ENCODE measurements at places on chromosomes 11 and 22.
A peak's percentile ranks its signal among the peaks of the same experiment; 100 is the strongest.

DNA sequence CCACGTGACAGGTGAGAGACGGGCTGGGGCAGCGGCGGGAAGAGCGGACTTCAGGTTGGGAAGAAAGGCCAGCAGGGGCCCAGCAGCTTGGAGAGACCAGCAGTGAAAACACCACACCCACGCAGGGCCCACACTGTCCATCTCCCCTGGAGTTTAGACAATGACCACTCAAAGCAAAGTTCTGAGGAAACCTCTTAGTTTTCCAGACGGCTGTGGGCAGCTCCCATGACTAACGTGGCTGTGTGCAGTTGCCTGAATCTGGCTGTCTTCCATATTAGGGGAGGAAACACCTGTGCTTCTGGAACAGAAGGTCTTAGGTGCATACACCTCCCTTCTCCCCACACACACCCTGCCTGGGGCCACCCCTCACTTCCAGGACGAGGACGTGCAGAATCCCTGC lies 70.6 kb upstream of the TTLL12 start:
- no peak for DNase-seq

GRCh38 chr11:96134602-96135001 lies 208.4 kb downstream of the MAML2 start:
- DNase-seq = no peak

GRCh38 chr11:10320736-10321465 lies 16.0 kb downstream of the ADM start:
- DNase-seq = no peak

DNA sequence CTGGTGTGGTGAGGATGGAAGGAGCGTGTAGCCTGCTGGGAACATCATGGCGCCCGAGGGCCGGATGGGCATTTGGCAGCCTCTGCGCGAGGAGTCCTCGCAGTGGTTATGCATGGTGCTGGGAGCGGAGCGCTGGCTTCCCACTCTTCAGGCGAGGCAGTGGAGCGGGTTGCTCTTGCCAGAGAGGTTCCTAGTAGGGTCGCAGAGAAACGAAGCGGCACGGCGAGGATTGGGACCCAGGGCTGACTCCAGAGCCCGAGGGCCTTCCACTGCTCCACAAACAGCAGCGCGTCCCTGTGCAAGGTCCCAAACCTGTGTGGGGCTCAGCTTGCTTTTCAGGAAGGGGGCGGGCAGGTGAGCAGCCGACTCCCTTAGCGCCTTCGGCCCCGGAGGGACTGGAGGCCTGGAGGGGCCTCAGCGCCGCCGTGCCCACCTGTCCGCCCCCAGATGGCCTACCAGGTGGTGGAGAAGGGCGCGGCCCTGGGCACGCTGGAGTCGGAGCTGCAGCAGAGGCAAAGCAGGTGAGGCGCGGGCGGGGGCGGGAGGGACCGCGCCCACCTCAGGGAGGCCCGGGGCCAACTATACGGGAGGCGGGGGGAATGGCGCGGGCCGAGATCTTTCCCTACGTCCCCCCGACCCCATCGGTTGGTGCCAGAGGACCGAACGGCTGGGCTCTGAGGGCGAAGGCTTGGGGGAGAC lies 7.2 kb downstream of the ATG16L2 start:
- DNase-seq = peak; percentile 36

DNA sequence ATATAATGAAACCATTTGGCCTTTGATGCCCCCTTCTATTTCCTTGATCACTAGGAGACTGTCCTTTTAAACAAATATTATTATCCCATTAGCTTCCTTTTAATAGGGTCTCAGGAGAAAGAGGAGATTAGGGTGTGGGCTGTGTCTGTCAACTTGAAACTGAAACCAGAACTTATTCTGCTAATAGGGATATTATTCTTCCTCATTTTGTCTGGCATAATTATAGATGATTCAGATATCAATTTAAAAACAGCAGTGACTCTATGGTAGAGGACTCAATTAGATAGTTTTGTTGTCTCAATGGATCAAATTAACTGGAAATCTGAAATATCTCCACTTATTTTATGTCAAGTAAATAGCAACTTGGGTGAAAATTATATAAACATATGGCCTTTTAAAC lies 584.9 kb upstream of the CCDC90B start:
- DNase-seq = no peak

GRCh38 chr11:33828604-33829429 lies 54.5 kb upstream of the FBXO3 start:
- no peak for DNase-seq

- DNase-seq = no peak
Observed at GRCh38 chr11:40384991-40385390, 1074.5 kb downstream of the LRRC4C start.

DNA sequence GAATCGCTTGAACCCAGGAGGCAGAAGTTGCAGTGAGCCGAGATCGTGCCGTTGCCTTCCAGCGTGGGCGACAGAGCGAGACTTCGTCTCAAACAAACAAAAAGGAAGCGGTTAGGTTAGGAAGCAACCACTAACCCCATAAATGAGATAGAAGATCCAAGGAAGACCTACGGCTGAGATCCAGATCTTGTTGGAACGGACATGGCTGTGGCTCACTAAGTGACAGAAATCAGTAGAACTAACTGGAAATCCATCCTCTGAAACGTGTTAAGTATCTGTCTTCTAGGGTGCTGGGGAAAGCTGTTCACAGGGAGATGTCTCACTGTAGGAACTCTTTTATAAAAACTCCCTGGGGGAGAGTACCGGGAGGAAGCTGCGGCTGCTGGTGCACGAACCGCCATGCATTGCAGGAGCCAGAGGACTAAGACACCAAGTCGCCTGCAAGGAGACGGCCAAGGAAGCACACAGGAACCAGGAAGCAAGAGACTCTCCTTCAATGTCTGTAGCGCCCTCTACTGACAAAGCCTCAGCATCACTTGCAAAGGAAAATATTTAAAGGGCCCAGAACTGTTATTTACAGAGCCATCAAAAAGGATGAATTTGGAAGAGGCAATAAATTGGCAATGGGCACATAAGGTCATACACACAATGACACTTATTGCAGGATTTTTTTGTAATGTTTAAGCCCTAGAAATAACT lies 16.9 kb upstream of the SPTY2D1 start:
- no peak for DNase-seq

GRCh38 chr22:49799431-49800075 lies 28.1 kb downstream of the BRD1 start:
- no peak for DNase-seq

GRCh38 chr11:115452241-115452640 lies 52.0 kb downstream of the CADM1 start:
- DNase-seq = no peak

- no peak for DNase-seq
Observed at GRCh38 chr11:95456714-95457491, 225.9 kb upstream of the SESN3 start.

DNA sequence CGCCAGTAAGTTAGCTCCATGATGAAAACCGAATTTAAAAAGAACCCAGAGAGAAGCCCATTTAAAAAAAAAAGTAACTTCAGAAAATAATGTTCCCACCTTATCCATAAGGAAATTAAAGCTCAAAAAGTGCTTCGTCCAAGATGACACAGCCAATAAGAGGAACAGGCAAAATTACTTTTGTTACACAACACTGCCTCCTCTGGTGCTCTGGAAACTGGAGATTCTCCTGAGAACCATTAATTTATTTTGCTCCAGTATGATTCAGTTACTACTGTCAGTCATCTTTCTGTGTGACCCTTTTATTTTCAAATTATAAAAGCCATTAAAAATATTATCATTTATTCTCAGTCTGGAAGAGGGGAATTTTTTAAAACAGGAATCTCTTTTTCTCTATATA lies 2.0 kb downstream of the IFT27 start:
- peak; percentile 58 for DNase-seq

DNA sequence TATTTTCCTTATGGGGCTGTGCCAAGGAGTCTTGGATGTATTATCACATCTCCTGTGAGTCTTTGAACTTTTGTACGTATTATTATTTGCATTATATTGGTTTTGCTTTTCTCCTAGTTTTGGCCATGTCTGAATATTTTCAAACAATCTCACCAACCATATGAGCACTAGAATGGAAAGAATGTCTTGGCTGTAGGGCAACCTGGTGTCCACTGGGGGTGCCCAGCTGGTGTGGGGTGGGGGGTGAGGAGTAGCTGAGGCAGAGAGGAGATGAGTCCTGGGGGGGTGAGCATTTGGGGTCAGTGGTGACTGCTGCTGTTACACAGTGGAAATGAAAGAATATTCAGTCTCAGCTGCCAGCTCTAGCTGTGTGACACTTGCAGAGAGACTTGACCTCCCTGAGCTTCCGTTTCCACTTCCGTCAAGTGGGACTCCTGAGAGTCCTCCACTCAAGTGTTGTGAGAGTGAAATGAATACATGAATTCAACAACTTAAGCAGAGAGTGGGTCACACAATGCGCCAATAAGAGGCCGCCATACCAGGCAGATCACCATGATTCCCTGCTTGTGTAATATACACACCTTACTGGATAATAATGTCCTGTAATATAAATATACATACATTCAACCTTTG lies 12.7 kb upstream of the PVALB start:
- no peak for DNase-seq

DNA sequence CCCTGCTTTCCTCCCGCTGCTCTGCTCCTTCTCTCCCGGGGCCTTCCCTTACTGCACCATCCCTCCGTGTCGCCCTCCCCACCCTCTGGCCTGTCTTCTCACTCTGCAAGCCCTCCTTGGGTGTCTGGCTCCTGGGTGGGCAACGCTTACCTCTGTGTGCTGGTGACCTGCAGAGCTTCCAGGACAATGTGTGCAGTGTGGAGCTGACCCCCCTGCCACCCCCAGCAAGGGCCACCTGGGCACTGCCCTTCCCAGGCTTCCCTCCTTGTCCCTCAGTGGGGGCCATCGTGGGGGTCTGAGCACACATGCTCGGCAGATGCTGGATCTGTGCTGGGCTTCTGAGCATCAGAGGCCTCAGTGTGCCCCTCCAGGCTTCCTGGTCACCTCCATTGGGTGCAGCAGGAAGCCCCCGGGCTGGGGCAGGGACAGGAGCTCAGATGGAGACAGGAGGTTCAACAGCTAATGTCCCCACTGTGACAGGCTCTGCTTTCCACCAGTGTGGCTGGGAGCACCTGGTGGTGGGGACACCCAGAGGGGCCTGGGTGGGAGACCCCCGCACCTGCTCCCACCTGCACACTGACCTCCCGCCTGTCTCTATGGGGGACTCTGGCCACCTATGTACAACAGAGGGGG lies 7.8 kb upstream of the BRSK2 start:
- DNase-seq = no peak

- DNase-seq = no peak
Observed at GRCh38 chr11:11553573-11553972, 68.2 kb downstream of the GALNT18 start.

DNA sequence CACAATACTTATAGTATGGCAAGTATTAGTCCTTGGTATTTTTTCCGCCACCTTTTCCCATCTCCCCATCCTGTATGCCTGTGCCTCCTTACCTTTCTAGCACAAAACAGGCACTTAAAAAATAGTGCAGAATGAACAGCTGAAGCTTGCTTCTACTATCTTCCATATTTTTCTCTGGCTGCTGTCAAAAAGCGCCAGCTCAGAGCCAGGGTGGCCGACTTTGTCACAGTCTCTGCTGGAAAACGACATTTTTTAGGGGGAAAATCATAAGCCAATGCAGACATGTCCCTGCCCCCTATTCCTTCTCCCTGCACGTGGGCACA lies 26.5 kb upstream of the ROBO3 start:
- no peak for DNase-seq

DNA sequence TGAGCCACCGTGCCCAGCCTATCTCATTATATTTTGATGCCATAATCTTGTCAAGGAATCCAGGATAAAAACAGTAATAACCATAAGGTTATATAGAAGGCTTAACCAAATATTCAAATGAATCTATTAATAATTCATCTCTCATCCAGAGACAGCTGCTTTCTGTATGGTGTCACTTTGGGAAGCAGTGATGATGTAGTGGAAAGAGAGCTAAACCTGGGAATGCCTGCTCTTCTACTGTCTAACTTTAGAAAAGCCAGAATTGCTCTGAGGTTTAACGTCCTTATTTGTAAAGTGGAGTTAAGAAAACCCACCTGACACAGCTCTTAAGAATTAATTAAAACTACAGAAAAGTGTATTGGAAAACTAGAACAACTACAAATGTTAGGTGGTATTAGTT lies 29.3 kb upstream of the OR10D3 start:
- DNase-seq = no peak

DNA sequence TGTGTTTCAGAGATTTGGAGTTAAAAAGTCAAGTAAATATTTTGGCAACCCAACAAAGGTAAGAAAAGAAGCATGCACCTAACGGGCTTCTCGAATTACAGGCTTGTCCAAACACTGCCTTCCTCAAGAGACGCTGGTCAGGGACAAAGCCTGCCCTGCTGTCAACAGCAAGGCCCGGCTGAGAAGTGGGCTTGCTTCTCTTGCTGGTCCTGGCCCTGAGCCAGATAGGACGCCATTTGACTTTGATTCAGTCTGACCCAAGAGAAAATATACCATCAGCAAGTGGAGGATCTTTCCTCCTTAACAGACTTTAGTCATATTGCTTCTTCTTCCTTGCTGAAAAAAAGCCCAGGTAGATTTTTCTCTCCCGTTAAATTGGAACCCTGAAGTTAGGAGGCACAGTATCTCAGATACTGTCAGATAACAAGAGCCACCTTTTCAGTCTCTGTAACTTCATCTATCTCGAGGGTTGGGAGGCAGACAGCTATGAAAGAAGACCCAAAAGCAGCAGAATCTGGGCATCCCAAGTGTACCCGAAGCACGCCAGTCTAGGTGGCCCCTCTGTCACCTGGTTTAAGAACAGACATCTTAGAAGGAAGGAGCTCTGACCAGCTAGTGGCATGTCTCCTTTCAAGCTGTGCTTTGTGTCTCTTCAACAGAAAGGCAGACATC lies 57.5 kb downstream of the C22orf31 start:
- peak; percentile 72 for DNase-seq

DNA sequence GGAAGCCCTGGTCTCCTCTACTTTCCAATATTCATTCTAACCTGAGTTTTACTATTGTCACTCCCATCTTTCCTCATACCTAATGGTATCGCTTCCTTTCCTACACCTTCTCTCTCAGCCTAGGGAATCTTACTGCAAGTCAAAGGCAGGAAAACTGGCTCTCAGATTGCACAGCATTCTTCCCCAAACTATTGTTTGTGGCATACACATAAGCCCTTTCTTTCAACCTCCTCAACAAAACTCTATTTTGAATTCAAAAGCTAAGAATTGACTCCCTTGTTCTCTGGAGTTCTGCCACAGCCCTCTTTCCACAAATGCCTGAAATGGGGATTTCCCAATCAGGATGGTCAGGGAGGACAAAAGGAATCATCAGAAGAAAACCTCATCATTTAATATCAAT lies 181.5 kb downstream of the FAM76B start:
- DNase-seq = no peak

DNA sequence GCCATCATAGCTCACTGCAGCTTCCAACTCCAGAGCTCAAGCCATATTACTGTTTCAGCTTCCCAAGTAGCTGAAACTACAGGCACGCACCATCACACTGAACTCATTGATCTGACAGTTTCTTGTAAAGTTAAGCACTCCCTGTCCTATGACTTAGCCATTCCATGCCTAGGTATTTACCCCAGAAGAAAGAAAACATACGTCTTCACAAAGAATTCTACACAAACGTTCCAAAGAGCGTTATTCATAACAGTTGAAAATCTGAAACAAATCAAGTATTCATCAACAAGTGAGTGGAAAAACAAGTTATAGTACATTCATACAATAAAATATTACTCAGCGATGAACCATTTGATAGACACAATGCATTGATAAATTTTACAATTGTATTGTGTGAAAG lies 7.8 kb upstream of the NLRP10 start:
- DNase-seq = no peak

GRCh38 chr22:30453731-30454510 lies 17.9 kb downstream of the SEC14L3 start:
- DNase-seq = no peak

- DNase-seq = peak; percentile 92
Observed at GRCh38 chr11:116703421-116703820, 69.4 kb downstream of the BUD13 start.

Measured in brain (organoid and tissue), 16 donors.